Kidney glomerular epithelial cell (primary cell): ENCODE measurements at places on chromosomes 2 and 18.

DNA sequence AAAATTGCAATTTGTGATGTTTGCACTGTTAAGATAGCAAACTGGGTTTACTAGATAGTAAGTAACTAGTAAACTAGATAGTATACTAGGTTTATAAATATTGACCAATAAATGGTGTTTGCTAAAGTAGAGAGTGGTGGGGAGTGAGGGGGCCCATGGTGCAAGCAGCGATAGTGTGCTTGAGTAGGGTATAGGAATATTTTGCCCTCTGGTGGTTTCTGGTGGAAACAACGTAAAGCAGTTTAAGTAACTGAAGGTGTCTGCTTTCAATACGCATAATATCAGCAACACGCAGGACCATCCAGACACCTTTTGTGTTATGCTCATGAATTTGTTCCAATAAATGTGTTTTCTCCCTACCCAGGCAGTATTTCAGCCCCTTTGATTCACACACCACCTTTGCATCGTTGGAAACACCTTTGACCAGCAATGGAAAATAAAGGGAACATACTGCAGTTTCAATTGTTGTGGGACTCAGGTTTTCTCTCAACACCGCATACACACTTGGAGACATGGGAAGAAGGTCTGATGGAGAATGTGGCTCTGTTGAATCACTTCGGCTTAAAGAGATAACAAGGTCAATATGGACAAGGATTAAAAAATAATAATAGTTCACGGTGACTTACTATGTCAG is 16.7 kb upstream of the STAT1 start:
- DNase-seq = no peak

DNA sequence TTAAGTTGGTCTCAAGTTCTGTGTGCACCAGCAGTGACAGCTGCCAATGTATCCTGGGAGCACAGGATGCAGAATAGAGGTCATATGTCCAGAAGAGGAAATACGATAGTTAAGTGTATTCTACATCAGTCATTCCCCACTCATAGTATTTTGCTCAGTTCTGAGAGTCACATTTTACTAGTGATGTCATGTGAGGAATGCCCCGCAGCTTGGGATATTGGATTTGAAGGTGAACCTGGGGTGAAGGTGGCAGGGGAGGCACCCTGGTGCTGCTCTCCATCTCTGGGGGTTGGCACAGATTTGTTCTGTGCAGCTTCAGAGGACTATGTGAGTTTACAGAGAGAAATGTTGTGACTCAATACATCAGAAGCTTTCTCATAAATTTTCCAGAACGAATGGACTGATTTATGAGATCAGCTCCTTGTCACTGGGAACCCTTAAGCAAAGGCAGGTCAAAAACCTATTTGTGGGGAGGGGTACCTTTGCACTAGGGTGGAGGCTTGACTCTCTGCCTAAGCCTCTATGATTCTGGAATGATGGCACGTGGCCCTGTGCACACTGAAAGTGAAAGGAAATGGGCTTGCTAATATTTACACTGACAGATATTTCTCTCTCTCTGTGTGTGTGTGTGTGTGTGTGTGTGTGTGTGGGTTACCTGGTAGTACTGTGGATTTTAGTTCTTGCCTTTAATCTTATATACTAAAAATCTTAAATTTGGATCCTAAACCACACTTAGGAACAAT is 95.9 kb downstream of the NEB start:
- peak; percentile 10 for DNase-seq

GRCh38 chr2:106614511-106615291 is 127.5 kb downstream of the CD8B2 start:
- peak; percentile 36 for DNase-seq

DNA sequence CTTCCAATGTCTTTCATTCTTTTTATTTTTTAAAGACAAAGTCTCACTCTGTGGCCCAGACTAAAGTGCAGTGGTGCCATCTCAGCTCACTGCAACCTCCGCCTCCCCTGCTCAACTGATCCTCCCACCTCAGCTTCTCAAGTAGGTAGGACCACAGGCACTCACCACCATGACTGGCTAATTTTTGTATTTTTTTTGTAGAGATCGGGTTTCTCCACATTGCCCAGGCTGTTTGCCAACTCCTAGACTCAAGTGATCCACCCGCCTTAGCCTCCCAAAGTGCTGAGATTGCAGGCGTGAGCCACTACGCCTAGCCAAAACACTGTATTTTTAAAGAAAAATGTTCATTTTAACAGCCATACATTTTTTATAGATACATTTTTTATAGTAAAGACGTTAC is 12.7 kb downstream of the GCKR start:
- DNase-seq = no peak

DNA sequence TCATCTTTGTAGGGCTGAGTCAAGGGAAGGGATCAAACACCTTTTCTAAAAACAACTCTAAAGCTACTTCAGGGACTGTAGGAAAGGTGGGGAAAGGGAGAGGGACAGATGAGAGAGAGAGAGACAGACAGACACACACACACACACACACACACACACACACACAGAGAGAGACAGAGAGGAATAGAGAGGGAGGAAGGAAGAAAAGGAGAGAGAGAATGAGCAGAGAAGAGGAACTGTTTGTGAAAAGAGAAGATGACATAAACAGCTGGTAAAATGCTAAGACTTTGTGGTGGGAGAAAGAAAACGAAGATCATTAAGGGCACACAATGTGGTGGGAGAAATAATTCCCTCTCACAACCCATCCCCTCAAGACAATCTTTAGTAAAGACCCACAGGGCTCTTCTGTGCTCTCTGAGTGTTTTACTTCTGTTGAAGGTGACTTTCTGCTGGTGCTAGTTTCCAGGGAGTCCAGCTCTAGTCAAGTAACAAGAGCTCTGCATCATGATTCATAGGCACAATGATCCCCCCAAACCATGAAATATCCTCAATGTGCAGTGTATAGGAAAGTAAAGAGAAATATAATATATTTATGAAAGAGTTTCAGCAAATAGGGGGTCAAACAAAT is 77.2 kb upstream of the STK17B start:
- DNase-seq = no peak

GRCh38 chr18:64639536-64639935 is 490.6 kb upstream of the LINC00305 start:
- no peak for DNase-seq

GRCh38 chr2:241686324-241686649 is 328 bp downstream of the DTYMK start:
- no peak for DNase-seq

- no peak for DNase-seq
Observed at GRCh38 chr2:179985163-179985820, 21.8 kb downstream of the CWC22 start.

GRCh38 chr2:133104871-133105270 is 434.9 kb upstream of the LYPD1 start:
- DNase-seq = no peak

DNA sequence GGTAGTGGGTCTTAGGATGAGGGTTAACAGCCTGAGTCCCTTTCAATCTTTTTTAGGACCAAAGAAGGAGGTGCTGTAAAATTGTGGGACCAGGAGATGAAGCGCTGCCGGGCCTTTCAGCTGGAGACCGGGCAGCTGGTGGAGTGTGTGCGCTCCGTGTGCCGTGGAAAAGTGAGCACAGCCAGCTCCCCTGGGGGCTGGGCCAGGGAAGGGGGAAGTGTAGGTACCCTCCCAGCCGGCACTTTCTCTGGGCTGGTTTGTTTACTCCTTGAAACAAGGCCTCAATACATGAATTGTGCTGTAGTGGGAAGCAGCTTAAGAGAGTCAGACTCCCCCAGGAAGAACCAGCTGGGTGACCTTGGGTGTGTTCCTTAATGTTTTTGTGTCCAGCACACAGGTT is 90.1 kb downstream of the RTN4 start:
- no peak for DNase-seq

DNA sequence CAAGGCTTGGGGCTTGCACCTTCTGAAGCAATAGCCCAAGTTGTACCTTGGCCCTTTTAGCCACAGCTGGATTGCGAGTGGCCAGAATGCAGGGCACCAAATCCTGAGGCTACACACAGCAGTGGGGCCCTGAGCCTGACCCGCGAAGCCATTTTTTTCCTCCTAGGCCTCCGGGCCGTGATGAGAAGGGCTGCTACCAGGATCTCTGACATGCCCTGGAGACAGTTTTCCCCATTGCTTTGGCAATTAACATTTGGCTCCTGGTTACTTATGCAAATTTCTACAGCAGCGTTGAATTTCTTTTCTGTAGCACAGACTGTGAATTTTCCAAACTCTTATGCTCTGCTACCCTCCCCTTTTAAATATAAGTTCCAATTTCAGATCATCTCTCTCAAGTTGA is 54.5 kb downstream of the MOCOS start:
- no peak for DNase-seq

DNA sequence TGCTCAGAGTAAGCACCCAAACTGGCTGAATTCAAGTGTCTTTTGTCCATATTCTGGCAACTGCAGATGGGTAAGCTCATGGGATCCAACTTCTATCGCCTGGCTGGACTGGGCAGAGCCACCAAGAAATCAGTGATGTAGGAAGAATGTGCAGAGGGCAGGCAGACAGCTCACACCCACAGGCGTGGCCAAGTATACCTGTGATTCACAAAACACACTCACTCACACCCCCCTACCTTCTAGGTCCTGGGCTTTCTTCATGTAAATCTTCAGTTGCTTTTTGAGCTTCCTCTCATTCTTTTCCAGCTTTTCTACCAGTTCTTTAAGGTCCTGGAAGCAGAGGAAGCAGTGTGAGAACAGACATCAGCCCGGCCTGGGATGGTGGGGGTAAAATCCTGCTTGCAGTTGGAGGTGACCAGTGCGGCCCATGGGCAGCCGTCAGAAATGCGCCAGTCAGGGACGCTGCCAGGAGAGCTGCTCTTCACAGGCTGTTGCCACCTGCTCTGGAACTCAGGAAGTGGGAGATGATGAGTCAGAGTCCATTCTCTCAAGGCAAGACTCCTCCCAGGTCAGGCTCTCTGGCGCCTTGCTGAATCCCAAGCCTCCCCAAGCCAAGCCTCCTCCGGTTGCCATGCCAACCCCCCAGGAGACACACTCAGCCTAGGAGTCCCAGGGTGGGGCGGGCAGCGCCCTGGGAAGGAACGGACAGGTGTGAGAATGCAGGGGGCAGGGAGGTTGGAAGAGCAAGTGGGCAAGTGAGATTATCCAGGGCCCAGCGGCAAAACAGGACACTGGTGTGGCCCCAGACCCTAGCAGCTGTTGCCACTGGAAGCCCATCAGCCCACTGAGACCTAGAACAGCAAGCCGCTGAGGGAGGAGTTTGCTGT is 36.2 kb upstream of the ACAA2 start:
- DNase-seq = peak; percentile 96

- no peak for DNase-seq
Observed at GRCh38 chr18:77079954-77080682, 52.5 kb downstream of the MBP start.

- no peak for DNase-seq
Observed at GRCh38 chr2:216307496-216307895, 64.8 kb downstream of the MARCHF4 start.

DNA sequence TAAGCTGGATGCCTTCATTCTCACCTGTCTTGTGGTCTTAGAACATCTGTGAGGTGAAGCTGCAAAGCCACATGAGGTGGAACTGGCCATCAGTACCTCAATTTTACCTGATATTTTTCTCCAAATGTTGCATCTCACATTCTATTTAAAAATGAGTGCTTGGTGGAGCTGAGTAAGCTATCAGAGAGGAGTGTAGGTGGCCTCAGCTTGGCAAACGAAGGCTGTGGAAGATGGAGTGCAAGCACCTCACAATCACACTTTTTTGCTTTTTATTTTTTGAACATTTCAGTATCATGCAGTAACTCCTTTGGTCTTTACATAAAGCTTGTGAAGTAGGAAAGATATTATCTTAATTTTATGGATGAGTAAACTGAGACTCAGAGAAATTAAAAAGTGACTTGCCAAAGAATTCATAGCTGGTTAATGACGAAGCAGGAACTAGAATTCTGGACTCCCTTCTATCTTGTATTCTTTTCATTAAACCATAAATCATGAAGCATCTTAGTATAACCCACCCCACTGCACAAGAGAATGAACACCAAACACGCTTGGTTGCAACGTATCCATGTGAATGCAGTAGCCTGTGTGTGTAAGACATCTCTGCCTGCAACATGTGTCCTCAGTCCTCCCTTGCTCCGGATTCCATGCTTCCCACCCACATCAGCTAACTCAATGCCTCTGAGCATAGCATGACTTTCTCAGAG is 27.2 kb downstream of the C2orf49 start:
- DNase-seq = peak; percentile 31

- DNase-seq = no peak
Observed at GRCh38 chr2:215658635-215659305, 222.9 kb upstream of the FN1 start.

GRCh38 chr18:63736876-63737275 is 34.1 kb downstream of the SERPINB11 start:
- DNase-seq = peak; percentile 77

GRCh38 chr2:234324116-234324515 is 172.8 kb downstream of the ARL4C start:
- DNase-seq = no peak

- no peak for DNase-seq
Observed at GRCh38 chr2:240932001-240932723, 26.0 kb downstream of the CROCC2 start.

GRCh38 chr2:70247364-70248180 is 856 bp downstream of the TIA1 start:
- no peak for DNase-seq

DNA sequence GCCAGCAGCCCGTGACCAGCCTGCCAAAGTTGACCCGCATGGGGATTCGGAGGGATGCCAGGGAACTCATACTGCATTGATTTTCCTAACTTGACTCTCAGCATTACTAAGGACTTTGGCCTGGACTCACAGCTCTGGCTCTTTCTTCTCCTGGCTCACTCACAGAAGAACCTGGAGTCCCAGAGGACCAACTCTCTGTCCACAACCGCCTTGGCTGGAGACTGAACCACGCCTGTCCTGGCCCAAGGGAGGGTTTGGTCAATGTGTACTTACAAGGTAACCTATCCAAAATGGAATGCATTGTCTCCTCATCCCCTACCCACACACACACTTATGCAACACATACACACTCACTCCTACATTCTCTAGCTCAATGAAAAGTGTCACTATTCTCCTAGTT is 135.6 kb upstream of the KLHL29 start:
- no peak for DNase-seq

DNA sequence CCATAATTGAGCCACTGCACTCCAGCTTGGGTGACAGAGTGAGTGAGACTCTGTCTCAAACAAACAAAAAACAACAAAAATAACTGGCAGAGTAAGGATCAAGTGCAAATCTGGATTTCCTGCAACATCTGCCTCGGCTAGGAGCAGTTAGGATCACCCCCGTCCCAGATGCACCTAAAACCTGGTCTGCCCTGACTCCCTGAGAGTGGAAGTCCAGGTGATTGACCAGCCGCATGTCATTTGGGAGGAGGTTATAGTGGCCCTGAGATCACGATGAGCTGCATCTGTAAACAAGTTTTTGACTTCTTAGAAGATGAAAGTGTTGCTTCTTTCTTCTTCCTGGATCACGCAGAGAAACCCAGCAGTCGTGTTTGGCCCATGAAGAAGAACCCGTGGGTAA is 5.0 kb upstream of the ESPNL start:
- DNase-seq = no peak

GRCh38 chr2:18762667-18763066 is 173.3 kb upstream of the NT5C1B start:
- no peak for DNase-seq

DNA sequence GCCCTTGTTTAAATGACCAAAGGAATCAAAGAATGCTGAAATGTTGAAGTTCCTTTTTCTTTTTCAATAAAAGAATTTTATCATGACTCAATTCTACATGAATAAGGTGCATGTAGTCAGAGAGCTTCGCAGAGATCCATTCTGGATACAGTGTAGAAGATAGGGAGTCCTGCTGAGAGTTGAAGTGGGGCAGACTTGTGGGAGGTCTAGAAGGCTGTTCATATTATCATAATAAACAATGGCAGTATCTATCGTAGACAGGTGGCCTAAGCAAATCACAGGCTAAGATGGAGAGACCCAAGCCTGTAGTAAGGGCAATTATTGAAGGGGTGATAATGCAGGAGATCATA is 1322.0 kb upstream of the CELF4 start:
- no peak for DNase-seq
